Activated CD4-positive, alpha-beta T cell treated with anti-CD3 and anti-CD28 coated beads, Interleukin-2, Interleukin-6, amounts not matched to agents 100 ng/mL and 50 ng/mL, durations not matched to agents 16 hours and 8 hours (primary cell): ENCODE measurements at places on chromosomes 6 and 20.

DNA sequence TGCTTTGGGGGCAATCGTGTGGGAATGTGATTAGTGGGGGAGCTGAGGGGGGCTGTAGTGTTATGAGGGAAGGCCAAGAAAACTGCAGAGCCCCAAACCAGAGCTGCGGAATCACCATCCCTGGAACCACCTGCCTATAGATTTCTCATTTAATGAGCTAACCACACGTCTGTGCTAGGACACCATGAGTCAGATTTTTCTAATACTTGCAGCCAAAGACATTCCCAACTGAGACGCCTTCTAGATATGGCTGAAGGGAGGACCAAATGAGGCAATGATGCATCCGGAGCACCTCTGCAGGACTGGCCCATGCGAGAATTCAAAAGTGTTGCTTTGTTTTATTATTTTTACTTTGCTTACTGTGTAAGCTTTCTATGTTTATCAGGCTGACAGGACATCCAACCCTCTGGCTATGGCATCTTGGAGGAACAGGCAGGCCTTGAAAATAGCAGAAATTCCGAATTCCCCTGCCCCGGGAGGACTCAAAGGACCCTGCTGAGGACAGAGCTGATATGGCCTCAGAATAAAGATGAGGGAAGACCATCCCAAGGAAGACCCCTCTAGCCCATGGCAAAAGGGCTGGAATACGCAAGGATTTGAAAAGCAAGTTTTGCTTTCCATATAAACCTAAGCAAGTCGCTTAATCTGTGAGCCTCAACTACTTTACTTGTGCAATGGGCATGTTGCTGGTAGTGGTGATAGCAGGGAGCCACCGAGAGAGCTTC lies 3.1 kb upstream of the PTGIS start:
- DNase-seq, result no peak

- DNase-seq, result no peak
Measured at GRCh38 chr20:58000861-58001260, 227.6 kb downstream of the ANKRD60 start.

DNA sequence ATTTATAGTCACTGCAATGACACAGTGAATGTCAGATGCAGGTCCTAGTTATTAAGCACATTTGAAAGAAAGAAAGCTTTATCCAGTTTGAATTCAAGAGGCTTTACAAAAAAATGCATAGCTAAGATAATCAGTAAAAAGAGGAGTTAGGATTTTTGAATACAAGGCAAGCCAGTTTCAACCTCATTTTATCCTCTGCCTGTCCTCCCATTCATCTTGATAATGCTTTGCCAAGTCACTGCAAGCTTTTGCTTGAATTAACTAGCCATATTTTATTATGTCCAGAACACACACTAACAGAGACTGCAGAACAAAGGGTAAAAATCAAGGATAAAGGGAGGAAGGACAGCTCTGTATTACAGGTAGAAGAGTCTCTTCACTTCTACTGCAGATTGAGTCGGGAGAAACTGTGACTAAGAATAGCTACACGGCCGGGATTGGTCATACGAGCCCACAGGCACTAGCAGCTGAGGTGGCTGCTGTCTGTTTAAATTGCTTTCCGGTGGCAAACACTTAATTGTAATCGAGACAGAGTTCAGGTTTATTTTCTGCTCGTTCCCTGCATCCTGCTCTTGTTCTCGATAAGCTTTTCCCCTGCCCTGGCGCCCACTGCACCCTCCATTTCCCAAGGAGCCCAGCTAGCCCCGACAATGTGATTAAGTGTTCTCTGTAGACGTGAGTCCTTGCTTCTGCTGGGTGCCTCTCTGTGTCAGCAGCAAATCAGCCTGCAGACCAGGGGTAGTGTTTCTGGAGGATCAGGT lies 30.5 kb upstream of the AKAP12 start:
- no peak for DNase-seq

DNA sequence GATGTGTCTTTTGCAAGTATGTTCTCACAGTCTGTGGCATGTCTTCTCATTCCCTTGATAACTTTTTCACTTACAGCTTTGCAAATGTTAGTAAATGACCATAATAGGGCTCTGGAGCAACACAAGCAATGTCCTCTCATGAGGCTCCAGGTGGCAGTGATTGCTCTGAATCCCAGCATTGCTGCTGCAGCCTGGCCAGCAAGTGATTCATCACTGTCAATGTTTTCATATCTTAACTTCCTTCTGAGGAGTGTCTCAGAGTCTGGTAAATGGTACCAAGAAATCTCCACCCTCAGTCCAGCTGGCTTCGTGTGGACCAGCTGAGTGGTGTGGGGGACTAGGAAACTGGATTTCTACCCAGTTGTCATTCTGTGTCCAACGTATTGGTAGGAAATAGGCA lies 139.6 kb downstream of the MYLK4 start:
- DNase-seq, result no peak

- no peak for DNase-seq
Measured at GRCh38 chr6:31004794-31005193, 5.5 kb upstream of the MUC22 start.

- DNase-seq, result no peak
Measured at GRCh38 chr6:40720375-40720748, 133.2 kb upstream of the LRFN2 start.

GRCh38 chr20:41509316-41510200 lies 108.6 kb downstream of the CHD6 start:
- no peak for DNase-seq

- DNase-seq, result no peak
Measured at GRCh38 chr20:33645072-33645358, 17.1 kb upstream of the C20orf144 start.

DNA sequence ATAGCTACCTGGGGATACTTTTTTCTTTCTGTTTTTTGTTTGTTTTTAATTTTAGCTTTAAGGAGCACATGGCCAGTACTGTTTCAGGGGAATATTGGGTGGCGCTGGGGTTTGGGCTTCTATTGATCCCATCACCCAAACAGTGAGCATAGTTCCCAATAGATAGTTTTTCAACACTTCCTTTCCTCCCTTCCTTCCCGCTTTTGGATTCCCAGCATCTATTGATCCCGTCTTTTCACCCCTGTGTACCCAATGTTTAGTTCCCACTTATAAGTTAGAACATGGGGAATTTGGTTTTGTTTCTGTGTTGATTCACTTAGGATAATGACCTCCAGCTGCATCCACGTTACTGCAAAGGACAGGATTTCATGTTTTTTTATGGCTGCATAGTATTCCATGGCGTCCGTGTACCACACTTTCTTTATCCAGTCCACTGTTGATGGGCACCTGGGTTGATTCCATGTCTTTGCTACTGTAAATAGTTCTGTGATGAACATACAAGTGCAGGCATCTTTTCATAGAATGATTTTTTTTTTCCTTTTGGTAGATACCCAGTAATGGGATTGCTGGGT lies 20.1 kb downstream of the NQO2 start:
- DNase-seq, result no peak
